ENCODE measurements at places on chromosomes 2 and 18. TPM values are rescaled to one million over a fixed set of nuclear protein-coding genes. Genes with fewer than 3 reads are reported as not detected.
A peak's percentile ranks its signal among the peaks of the same experiment; 100 is the strongest.

Gene C2orf81
- 3.4 TPM for total RNA-seq

Gene CIDEA
- not detected for total RNA-seq

DNA sequence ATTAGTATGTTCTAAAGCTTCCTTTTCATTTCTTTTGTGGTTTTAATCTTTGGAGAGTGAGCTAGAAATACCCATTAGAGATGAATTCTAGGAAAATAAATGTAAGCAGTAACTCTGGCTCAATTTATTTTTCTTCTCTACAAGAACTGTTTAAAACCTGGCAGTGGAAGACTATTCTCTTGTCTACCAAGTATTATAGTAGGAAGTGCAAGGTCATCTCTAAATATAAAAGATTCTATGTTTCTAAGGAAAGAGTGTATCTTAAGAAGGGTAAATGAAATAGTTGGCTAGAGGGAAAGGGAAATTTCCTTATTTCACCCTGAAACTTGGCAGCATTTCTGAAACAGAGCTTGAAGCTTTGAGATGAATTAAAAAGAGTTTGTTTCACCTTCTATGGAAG, 35.5 kb downstream of the PLCL1 start:
- no peaks in the 10 kb centered on the region for H3K36me3 ChIP-seq
- H3K4me1 ChIP-seq, result peaks cover 7% of the 10 kb centered on the region
- no peak for DNase-seq

- no peak for DNase-seq
- no peak overlapping the region for H3K27ac ChIP-seq
- no peak overlapping the region for H3K4me3 ChIP-seq
These were observed 2082.3 kb upstream of the CELF4 start for GRCh38 chr18:39647627-39648534.

Gene DSEL
- total RNA-seq, result 49.8 TPM

- H3K4me3 ChIP-seq, result no peak overlapping the region
- peak overlapping the region; percentile 22 for H3K27ac ChIP-seq
- no peaks in the 10 kb centered on the region for H3K27me3 ChIP-seq
- no peaks in the 10 kb centered on the region for H3K36me3 ChIP-seq
- H3K4me1 ChIP-seq, result peaks cover 85% of the 10 kb centered on the region
These were observed 24.9 kb downstream of the BIN1 start for GRCh38 chr2:127081826-127082633.

Measured in chondrocyte (in vitro differentiated cells).